ENCODE measurements at places on chromosomes 6 and 20.
A peak's percentile ranks its signal among the peaks of the same experiment; 100 is the strongest.

DNA sequence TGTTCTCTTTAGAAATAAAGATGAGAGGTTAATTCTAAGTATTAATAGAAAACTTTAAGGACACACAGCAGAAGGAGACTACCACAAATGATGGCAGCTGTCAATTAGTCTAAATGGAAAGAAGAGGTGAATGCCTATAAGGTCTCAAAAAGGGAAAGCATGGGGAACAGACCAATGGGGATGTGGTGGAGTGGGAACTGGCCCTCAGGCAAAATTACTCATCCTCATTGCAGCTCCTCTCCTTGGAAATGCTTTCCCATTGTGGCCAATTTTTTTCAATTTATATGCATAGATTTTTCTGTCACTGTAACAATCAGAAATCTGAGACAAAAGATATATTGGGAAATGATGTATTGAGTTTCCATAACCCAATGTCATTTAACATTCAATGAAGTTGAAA, 222.9 kb upstream of the DEFB112 start:
- no peak for DNase-seq

- no peak for DNase-seq
Observed at GRCh38 chr20:47660983-47661700, 124.1 kb downstream of the SULF2 start.

- DNase-seq, result peak; percentile 6
Observed at GRCh38 chr6:28867086-28867409, 56.7 kb downstream of the TRIM27 start.

GRCh38 chr20:37259865-37260264, 1.7 kb downstream of the GHRH start:
- DNase-seq, result no peak

- no peak for DNase-seq
Observed at GRCh38 chr20:1707588-1708449, 50.2 kb upstream of the SIRPG start.

DNA sequence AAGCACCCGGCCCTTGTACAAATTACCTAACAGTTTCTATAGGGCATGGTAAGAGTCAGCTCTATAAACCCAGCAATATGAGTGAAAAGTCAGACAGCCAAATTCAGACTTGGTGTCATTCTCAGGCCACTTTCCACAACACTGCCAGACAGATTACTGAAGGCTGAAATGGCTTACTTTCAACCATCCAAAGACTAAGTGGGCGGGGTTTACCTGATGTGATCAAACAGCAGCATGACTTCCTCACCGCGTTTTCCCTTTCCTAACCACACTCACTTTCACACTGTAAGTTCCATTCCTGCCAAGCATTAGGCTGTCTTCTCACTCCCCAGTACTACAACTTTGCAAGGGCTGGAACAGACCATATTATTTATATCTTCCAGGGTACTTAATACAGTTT, 85.9 kb downstream of the SMLR1 start:
- DNase-seq, result no peak

DNA sequence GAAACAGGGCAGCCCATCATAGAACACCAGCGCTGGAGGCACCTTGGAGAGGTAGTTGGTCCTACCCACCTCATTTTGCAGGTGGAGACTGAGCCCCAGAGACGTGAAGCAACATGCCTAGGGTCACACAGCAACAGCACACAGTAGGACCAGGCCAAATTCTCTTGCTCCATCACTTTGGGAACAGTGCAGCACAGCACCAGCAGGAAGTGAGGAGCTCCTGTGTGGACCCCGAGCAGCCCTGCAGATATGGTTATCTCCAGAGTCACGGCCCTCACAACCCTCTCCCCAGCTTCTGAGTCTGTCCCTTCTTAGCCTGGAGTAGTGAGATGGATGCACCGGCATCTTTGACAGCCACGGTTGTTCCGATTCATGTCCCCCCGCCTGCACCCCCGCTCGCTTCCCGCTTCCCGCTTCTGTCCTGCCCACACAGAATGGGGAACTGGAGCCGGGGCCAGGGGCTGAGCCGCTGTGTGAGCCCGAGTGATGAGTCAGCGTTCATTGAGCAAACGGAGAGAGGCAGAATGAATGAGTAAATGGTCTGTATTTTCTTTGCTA, 72.6 kb upstream of the DUSP22 start:
- peak; percentile 52 for DNase-seq

- DNase-seq, result no peak
Observed at GRCh38 chr6:44036699-44037101, 90.6 kb downstream of the MRPL14 start.

DNA sequence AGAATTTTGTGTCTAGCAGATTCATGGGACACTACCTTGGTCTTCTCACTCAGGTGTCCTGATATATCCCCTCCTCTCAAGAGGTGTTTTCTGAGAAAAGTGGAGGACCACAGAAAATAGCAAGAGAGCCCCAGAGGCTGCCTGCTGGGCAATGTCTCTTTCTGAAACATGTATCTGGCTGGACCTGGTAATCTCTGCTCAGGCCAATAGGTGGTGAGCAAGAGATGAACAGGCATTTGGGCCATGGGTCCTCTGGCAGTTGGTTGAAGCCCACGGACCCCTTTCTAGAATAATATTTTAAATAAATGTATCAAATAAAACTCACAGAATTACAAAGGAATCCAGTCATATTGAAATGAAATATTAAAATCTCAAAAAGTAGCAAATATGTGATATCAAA, 8.8 kb upstream of the THBD start:
- no peak for DNase-seq

DNA sequence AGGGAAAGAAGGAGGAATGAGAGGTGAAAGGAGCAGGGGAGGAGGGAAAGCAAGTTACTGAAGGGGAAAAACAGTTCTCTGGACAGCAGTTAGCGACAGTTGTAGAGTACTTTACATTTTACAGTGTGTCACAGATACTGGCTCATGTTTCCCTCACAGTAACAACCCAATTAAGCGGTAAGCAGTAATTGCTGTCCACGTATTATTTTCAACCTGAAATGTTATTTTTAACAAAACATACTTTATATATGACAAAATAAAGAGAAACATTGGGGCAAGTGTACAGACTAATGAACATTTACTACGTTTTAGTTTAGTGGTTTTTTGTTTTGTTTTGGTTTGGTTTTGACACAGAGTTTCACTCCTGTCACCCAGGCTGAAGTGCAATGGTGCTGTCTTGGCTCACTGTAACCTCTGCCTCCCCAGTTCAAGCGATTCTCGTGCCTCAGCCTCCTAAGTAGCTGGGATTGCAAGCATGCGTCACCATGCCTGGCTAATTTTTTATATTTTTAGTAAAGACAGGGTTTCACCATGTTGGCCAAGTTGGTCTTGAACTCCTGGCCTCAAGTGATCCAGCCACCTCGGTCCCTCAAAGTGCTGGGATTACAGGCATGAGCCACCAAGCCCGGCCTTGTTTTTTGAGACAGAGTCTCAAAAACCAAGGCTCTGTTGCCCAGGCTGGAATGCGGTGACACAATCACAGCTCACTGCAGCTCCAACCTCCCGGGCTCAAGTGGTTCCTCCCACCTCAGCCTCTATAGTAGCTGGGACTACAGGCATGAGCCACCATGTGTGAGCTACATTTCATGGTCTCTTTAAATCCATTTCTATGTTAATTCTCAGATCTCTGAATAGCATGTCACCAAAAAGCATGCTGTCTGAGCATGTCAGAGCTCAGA, 22.6 kb upstream of the BTN3A2 start:
- peak; percentile 62 for DNase-seq

GRCh38 chr6:154622618-154623336, 110.4 kb upstream of the SCAF8 start:
- no peak for DNase-seq

GRCh38 chr20:53708129-53708968, 114.7 kb upstream of the ZNF217 start:
- DNase-seq, result peak; percentile 81

GRCh38 chr20:8335495-8336195, 203.6 kb downstream of the PLCB1 start:
- DNase-seq, result no peak

DNA sequence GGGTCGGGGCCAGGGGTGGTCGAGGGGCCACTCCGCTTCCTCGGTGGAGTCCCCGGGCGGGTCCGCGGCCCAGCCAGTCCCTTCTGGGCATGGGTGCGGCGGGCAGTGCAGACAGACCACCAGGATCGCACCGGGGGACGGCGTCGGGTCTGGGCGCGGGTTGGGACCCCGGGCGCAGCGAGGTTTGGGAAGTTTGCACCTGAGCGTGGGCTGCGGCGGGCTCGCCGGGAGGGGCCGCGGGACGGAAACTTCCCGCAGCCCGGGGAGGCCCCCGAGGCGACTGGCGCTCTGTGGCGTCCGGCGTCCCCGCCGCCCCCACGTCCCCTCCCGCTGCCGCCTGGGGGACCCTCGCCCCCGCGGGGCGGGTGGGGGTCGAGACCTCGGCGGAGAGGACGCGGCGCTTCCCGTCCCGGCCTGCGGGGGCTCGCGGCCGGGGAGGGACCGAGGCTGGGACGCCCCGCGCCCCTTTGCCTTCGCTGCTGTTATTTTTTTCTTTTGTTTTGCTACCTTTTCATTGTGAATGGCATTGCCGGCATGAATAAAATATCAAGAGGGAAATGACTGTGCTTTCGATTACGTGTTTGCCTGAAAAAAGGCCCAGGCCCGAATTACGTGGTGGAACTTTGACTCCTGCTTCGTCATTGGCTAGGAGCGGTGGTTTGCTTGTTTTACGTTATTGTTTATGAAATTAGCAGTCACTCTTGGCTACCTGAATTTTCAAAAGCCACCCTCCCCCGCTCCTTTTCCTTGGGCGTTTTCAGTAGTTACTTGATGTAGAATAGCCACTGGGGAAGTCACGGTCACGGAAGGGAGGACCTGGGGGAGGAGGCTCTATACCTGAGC, 703 bp downstream of the SNX9 start:
- DNase-seq, result peak; percentile 64

DNA sequence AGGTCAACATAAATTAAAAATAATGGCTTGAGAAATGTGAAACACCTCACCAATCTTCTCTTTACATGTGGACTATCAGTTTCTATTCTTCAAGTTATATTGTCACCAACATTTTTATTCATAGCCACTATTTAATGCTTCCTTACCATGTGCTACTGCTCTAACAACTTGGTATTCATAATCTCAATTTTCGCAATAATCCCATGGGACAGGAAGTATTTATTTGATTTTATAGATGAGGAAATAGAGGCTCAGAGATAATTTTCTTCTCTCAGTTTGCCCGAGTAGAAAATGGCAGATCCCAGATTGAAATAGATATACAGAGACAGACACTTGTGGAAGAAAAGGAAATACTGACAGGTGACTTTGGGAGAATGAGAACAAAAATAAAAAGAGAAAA, 66.6 kb downstream of the FAM83B start:
- no peak for DNase-seq

- DNase-seq, result peak; percentile 96
Observed at GRCh38 chr6:128655978-128656498, 135.6 kb upstream of the PTPRK start.

GRCh38 chr20:11124849-11125505, 451.2 kb upstream of the JAG1 start:
- peak; percentile 32 for DNase-seq

DNA sequence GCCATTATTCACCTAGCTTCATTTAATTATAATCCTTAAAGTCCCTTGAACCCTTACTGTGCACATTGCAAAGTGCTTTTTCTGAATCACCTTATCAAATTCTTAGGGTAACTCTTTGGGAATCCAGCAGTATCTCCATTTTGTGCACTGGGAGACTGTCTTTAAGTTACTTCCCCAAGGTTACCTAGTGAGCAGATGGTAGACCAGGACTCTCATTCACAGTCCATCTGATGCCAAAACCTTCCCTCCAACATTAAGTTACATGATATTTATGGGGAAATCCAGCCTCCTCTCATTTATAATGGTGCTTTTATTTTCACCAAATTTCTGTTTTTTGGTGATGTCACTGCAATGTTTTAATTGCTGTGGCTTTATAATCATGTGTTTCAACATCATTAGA, 75.7 kb downstream of the NCOA7 start:
- no peak for DNase-seq

- no peak for DNase-seq
Observed at GRCh38 chr6:164042212-164042611, 627.7 kb downstream of the QKI start.

GRCh38 chr6:55963301-55963700, 87.9 kb upstream of the BMP5 start:
- DNase-seq, result peak; percentile 6

GRCh38 chr20:25280051-25280573, 32.2 kb downstream of the PYGB start:
- DNase-seq, result no peak

- no peak for DNase-seq
Observed at GRCh38 chr6:29887330-29887818, 55.0 kb upstream of the HLA-A start.

- DNase-seq, result no peak
Observed at GRCh38 chr20:46582648-46583047, 32.2 kb upstream of the OCSTAMP start.

- no peak for DNase-seq
Observed at GRCh38 chr6:16305246-16305725, 66.9 kb downstream of the GMPR start.

DNA sequence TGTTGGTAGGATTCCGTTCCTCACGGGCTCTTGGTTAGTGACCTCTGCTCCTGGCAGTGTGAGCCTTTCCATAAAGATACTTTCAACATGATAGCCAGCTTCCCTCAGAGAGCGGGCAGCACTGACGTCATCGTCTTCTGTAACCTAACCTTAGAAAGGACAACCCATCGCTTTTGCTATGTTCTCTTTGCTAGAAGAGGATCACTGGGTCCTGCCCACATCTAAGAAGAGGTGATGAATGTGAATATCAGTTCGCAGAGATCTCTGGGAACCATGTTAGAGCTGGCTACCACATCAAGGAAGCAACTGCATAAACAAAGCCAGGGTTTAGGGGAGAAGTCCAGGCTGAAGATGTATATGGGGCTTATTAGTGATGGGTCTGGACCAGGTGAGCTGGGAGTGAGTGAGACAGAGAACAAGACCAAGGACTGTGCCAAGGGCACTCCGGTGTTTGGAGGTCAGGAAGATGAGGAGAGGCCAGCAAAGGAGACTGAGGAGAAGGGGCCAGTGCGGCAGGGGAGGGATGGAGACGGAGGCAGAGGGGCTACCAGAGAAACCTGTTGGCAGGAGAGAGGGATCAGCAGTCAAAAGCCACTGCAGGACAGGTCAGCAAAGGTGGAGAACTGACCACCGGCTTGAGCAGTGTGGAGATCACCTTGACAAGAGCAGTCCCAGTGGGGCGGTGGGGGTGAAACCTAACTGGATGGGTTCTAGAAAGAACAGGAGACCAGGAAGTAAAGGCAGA, 39.7 kb downstream of the PIM1 start:
- no peak for DNase-seq

DNA sequence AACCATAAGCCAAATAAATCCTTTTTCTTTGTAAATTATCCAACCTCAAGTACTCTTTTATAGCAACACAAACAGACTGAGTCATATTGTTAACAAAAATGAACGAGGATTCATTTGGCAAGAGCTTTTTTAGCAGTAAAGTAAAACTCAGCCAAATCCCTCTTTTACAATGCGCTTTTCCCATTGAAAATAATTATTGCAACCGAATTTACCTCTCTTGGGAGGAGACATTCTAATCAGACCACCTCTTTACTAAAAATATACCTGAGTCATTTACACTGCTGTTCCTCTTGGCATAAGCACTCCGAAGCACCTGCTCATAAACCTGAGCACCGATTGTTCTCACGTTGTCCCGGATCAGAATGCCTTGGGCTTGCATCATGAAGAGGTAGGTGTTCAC, 57.4 kb downstream of the B4GALT5 start:
- no peak for DNase-seq

All from fibroblast of skin of right quadriceps (primary cell).